ENCODE measurements at places on chromosomes 13 and 19.

DNA sequence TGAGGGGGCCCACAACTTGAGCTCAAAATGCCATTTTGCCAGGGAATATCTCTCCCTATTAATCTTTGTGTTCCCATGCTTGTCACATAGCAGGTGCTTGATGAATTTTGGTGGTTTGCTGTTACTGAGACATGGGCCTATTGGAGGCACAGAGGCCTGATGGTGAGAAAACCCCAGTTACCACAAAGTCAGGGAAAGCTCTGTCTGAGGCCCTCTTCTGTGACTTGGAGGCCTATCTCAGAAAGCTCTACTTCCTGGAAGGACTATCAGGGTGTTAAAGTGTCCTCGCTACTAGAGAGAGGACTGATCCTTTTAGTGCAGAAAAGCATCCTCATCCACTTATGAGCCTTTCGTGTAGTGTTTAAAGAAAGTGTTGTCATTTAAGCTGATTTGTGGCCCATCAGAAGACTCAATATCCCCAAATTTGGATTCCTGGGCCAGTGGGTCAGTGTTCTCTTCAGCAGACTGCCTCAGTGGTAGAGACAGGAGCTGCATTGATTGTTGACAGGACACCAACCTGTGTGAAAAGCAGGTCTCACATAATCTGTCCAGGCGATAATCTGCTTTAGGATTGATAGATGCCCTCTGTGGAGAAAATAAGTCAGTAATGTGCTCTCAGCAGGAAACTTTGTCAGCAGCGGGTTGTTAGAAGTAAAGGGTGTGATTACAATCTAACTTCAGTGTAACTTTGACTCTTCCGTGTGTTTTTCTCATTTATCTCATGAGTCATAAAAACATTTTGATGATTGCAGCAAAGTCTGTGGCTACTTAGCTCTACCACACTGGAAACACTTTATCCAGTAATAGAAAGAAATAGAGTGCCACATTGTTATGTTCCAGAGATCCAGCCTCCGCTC, 121.0 kb downstream of the AKAP11 start:
- no peak for DNase-seq

DNA sequence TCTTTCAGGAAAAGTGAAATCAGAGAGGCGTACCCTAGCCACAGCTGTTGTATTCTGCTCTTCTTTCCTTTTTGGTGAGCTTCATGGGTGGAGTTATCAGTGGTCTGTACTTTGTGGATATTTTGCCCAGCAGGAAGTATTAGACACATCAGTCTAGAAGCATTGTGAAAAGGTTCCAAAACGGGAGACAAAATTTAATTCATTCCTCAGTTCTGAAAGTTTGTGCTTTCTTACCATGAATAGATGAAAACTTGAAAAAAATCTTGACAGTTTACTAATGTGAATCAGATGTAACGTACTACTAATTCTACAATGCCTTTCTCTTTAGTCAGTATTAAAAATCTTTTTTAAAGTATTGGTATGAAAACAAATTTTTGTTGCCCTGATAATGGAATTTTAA, 116.8 kb downstream of the DNAJC3 start:
- no peak for DNase-seq

DNA sequence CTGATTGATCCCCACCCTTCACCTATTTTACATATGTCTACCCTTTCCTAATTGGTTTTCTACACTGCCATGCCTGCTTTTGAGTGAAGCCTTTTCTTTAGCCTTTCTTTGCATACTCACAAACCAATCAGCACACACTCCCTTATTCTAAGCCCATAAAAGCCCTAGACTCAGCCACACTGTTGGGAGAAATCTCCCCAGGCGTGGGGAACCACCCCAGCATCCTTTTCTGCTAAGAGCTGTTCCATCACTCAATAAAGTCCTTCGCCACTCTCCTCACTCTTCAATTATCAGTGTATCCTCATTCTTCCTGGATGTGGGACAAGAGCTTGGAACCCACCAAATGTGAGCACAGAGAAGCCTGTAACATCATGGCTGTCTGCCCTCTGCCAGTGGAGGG, 343.6 kb downstream of the SLITRK1 start:
- DNase-seq = no peak

- DNase-seq = no peak
Observed at GRCh38 chr19:4089400-4089908, 22.8 kb upstream of the ZBTB7A start.

- no peak for DNase-seq
Observed at GRCh38 chr19:34178274-34178610, 5.9 kb downstream of the LSM14A start.

DNA sequence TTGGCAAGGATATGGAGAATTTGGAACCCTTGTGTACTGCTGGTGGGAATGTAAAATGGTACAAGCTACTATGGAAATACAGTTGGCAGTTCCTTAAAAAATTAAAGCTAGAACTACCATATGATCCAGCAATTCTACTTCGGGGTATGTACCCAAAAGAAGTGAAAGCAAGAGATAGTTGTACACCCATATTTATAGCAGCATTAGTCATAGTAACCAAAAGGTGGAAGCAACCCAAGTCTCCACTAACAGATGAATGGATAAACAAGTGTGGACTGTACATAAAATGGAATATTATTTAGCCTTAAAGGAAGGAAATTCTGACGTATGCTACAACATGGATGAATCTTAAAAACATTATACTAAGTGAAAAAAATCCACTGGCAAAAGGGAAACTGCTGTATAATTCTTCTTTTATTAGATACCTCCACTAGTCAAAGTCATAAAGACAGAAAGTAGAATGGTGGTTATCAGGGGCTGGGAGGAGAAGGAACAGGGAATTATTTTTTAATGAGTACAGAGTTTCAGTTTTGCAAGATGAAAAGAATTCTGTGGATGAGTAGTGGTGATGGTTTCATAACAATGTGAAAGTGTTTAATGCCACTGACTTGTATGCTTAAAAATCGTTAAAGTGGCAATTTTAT, 141.6 kb downstream of the RXFP2 start:
- no peak for DNase-seq

GRCh38 chr13:29355029-29355428, 240.5 kb downstream of the SLC7A1 start:
- no peak for DNase-seq

DNA sequence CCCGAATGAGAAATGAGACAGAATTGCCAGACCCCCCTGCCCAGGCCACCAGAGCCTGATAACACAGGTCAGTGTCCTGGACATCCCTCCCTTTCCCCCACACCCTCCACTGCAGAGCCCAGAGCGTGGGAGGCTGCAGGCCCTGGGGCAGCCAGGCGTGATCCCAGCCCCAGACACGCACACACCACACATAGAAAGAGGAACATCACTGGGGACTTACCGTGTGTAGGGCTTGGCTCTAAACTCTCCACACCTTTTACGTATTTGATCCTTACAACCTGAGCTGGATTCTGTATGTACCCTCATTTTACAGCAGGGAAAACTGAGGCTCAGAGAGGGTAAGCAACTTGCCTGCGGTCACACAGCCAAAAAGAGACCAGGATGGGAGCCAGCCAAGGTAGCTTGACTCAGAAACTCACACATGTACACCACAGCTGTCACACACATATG, 334 bp upstream of the ANGPTL6 start:
- no peak for DNase-seq

- no peak for DNase-seq
Observed at GRCh38 chr13:22278336-22278929, 607.6 kb downstream of the FGF9 start.

DNA sequence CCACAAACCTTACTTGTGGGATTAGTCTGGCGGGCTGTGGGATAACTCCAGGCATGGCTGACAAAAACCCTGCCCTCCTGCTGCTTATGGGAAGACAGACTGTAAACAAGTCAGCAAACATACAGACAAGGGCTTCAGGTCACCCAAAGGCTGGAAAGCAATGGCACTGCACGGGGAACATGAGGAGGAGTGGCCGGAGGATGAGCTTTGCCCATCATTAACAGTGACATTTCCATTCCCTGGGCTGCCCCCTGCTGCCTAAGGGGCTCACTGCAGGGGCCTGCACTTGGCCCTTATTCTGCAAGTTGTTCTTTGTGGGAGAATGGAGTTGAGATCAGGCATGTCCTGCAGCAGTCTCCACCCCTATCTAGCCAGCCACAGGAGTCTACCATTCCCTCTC, 91.3 kb downstream of the UQCRFS1 start:
- DNase-seq = no peak

Data from NCI-H1417 treated with DMSO at 0.1 percent for 48 hours (cell line).